ENCODE measurements at places on chromosomes 1 and 21.

DNA sequence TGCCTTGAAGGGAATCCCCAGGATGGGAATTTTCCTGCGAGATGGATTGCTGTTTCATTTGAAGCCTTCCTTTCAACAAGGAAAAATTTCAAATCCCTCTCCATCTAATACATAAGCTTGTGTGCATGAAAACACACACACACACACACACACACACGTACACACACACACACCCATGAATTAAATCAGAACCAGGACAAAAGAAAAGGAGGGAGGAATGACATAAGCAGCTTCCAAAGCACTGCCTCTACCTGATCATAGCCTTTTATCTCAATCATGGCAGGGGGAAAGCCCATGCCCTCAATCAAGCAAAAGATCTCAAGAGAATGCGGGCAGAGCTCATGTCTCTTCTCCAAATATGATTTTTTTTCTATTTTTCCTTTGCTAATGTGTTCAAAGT lies 139.7 kb downstream of the SLC44A5 start:
- DNase-seq = no peak

- no peak for DNase-seq
Observed at GRCh38 chr1:3650248-3651025, 534 bp upstream of the WRAP73 start.

DNA sequence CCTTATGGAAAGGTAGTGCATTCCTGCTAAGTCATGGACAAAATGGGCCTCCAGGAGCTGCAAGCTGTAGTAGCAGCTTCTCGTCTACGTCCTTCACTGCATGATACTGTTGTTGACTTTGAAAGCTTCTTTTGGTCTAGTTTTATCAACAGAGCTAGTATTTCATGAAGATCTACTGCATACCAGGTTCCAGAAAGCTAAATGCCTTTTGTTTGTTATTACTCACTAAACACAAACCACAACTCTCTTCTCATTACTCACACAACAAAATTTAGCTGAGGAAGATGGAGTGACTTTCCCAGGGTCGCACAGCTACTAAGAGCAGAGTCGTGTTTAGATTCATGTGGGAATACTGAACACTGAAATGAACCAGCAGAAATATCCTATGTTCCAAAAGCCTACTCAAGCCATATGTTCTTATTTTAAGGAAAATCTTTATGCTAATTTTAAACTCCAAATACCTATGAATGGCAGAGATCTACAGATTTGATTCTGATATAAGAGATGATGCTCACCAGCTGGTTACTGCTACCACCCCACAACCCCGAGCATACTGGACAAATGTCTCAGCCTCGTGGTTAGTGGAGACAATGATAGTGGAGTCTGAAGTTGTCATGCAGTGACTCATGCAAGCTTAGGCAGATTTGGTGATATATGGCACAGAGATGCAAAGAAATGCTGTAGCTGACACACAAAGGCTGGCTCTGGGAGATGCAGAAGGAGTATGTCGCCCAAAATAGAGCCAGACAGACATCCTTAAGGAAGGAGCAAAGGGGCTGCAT lies 20.6 kb downstream of the PGBD2 start:
- no peak for DNase-seq

DNA sequence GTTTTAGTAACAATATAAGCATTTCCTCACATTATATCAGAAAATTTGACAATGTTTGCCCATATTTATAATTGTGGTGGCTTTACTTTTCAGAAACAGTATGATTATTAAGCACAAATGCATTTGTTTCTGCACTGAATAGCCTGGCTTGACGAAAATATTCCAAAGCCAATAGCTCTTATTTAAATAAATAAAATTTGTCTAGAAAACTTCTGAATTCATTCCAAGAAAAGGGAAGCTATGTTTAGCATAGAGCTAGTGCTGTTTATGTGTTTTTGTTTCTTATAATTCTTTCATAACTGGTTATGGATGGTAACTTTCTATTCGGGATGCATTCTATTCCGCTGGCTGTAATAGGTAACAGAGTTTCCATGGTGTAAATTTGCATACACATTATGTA lies 268.6 kb downstream of the PTBP2 start:
- no peak for DNase-seq

GRCh38 chr1:228784181-228784580 lies 48.9 kb downstream of the RHOU start:
- DNase-seq = no peak

GRCh38 chr1:64282351-64282750 lies 78.9 kb downstream of the UBE2U start:
- peak; percentile 23 for DNase-seq

GRCh38 chr1:147505568-147505967 lies 35.7 kb upstream of the BCL9 start:
- DNase-seq = no peak

DNA sequence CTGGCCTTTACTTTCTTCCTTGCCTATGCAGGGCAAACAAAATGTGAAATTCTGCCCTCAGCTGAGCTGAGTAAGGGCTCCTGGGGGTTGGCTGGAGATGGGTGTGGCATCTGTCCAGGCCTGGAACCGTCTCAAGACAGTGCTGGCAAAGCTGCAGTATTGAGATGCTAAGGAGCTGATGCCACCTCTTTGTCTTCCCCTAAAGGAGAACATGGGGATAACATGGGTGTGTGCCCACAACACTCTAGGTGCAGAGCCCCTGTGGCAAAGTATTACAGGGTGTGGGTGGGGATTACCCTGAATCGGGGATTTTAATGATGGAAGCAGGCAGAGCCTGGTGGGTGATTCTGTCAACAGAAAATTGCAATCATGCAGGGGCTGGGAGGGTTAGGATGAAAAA lies 2.5 kb upstream of the ST3GAL3 start:
- no peak for DNase-seq
